ENCODE measurements at places on chromosomes 16 and 17.
A peak's percentile ranks its signal among the peaks of the same experiment; 100 is the strongest.

DNA sequence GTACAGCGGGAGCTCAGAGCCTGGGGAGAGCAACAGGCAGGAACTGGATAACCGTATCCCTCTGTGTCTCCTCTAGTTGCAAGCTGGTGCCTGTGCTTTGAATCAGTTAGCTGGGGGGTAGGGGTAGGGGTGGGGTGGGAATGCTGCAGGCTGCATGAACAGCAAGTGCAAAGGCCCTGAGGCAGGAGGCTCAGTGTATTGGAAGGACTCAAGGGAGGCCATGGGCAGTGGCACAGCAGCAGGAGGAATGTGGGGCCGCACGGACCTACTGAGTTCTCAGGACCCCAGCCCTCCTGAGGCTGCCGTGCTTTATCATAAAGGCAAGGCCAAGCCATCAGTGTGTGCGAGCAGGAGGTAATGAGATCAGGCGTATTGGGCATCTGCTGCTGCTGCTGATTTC, 3.3 kb downstream of the KATNB1 start:
- DNase-seq: no peak

DNA sequence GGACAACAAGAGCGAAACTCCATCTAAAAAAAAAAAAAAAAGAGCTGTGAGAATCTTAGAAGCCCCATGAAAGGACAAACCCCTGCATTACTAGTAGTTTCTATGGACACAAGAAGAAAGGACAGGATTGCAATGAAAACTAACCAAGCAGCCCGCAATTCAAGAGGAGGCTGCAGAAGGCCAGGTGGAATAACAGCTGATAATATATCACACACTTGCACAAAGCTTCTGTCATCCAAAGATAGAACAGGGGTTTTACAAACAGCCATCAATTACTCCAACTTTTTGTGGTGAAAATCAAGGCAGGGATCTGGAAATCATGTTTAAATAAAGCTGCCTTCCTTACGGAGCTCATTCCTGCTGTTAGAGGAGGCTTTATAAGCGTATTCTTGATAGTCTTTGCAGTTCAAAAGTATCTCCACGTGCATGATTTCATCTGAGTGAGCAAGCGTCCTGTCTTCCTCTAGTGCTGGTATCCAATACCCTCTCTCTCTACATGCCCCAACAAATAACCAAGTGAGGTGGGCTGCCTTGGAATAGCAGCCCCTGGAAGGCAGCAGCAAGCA, 23.1 kb upstream of the TMEM94 start:
- DNase-seq: no peak

DNA sequence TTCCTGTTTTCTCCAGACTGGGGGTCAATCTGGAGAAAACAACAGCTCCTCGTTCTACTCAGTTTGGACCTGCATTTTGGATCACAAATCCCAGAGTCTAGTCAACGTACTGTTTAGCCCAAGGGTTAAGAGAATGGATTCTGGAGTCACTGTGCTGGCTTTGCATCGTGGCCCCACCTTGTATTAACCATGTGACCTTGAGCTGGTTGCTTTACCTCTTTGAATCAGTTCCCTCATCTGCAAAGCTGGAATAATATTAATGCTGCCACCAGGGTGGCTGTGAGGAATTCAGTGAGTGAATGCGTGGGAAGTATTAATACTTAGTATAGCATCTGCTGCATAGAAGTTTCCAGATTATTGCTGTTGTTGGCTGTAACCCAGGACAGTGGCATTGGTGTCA, 11.3 kb upstream of the DHRS7C start:
- DNase-seq: no peak

- no peak for DNase-seq
These were observed 44.7 kb upstream of the ACSF3 start for GRCh38 chr16:89048871-89049422.

DNA sequence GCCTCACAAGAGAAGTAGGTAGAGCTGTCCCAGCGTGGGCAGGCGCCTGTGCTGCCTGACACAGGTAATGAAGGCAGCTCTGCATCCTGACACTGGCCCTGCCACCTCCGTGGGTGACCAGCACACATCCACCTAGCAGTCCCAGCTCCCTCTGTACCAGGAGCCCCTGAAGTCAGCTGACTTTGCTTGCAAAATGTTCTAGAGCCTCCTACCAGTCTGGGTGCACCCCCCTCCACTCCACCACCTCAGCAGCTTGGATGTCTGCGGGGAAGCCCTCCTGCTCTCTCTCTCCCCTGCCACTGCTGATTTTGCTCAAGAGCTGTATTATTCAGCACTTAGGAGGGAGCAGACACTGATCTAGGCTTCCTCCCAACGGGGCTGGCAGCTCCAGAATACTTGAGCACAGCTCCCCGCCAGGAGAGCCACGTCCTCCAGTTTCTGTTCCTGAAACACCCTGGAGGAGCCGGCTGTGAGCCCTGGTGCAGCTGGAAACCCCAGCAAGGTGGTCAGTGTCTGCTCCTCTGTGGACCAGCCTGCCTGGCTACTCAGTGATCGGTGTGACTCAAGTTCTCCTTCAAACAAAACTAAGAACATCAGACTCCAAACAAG, 1.0 kb downstream of the RNF166 start:
- DNase-seq: peak; percentile 39

- no peak for DNase-seq
These were observed 19.1 kb upstream of the RSL1D1 start for GRCh38 chr16:11870399-11870798.

DNA sequence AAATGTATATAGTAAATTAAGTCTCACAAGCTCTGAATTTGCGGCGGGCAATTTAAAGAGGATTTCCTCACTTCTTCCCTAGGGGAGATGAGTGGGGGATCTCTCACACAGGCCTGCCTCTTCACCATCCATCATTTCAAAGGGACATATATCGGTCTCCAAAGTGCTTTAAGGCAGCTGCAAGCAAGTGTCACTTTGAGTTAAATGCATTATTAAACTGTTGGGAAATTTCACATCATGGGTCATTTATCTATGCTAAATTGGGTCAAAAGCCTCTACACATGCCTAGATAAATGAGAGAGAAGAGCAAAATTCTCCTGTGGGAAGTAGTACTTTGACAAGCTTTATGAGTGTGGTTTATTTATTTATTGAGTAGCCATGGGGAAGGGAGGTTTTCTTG, 1106.1 kb upstream of the GOT2 start:
- no peak for DNase-seq

DNA sequence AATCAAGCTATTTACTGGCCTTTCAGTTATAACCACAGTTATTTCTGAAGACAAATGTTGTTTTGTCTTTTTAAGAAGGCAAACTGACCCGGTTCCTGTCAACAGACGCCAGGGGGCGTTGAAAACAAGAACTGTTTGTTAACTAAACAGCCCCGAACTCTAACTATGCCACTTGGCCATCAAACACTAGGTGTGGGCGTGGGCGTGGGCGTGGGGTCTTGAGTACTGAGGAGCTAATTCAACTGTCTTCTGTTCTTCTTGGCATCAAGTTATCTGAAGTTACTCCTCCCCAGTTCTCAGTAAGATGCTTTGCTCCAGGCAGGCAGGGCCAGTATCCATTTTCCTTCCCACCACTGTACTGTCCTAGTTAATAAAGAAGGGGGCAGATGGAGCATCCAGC, 63.3 kb upstream of the MTMR4 start:
- peak; percentile 55 for DNase-seq

GRCh38 chr17:4533523-4534504, 21.4 kb downstream of the MYBBP1A start:
- no peak for DNase-seq

DNA sequence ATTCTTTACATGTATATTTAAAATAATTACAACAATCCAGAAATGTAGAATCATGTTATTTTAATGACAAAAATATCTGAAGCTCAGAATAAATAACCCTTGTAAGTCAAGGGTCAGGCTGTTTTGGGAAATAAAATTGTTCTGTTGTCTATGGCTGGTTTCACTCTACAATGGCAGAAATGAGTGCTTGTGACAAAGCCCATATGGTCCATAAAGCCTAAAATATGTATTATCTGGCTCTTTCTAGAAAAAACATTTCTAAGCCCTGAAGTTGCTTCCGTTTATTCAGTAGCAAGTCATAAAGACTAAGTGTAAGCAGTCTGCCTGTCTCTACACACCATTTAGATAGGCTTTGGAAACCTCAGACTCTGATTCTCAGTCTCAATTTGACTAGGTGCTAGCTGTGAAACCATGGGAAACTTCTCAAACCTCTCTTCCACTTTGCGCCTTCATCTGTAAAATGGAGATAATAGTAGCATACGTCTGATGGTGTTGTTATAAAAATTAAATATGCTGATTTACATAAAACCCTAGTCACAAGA, 365.7 kb upstream of the CA10 start:
- no peak for DNase-seq

DNA sequence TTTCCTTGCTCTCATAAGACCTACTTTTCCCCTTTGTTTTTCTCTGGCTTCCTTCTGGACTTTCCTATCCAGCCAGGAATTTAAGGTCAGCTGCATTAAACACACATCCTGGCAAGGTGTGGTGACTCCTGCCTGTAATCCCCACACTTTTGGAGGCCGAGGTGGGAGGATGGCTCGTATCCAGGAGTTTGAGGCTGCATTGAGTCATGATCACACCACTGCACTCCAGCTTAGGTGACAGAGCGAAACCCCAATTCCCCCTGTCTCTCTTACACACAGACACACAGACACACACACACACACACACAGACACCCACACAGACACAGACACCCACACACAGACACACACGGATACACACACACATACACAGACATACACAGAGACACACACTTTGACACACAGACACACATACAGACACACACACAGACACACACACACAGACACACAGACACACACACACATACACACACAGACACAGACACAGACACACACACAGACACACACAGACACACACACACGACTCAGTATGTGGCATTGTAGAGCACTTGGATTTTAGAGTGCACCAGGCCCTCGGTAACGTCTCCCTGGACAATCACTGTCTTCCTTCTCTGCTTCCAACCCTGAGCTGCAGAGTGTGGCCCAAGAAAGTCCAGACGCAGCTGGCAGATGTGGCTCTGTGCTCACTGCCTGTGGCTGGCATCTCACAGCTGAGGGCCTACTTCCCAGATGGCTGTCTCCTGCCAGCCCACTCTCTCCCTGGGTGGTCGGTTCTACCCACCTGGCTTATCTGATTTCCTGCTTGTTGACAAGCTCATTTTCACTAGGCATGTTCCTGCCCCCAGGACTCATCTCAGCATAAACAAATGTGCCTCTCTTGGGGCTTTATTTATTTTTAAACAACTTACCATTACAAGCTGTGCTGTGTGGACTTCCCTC, 39.0 kb downstream of the NLRP1 start:
- DNase-seq: no peak

DNA sequence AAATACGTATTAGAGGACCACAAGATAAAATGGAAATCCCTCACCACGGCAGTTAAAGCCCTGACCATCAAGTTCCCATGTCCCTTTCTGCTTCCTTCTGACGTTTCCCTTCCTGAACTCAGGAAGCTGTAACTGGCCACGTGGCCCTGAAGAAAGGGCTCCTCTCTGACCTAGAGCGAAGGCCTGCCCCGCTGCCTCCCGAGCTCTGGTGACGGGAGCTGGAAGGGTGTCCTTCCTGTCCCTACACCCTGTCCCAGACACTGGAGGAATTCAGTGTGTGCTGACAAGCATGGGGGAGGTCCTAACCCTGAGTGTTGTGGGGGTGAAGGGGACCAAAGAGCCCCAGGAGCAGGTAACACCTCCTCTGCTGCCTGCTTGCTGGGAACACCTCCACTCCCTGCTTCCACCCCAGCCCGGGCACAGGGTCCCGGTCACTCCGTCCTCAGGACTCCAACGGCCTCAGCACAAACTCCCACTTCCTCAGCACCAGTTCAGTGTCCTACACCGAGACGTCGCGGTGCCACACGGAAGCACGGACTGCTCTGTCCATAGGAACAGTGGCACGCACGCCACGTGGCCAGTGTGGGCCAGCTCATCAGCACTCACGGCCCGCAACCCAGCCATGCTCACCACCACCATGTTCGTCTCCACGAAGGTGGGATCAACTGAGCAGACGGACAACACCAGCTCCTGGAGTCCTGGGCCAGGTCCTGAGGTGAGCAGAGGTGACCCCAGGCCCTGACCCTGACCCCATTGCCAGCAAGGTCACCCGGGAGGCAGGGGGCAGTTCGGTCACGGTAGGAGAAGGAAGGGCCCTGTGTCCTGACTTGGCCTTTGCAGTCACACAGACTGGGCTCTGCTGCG, 16.9 kb downstream of the TMEM235 start:
- no peak for DNase-seq

DNA sequence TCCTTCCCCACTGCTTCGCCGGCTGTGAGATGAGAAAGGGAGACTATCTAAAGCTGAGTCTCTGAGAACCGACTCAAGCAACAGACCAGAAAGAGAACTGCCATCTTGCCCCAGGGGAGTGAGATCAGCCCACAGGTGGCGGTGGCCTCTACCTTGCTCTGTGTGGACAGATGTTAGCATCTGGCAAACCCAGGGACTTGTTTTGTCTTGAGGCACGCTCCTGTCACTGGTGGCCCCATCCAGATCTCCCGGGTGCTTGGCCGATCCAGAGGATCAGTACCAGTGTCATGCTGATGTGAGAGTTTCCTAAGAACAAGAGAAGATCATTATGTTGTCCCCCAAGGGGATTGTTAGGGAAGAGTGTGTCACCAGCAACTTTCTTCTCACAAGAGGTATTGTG, 101.4 kb downstream of the CACNG3 start:
- no peak for DNase-seq
